C1 segment of cervical spinal cord (tissue), 14 donors: ENCODE measurements at places on chromosomes 2 and 18.

- DNase-seq: no peak
These were observed 69.9 kb upstream of the OTOS start for GRCh38 chr2:240210198-240210965.

DNA sequence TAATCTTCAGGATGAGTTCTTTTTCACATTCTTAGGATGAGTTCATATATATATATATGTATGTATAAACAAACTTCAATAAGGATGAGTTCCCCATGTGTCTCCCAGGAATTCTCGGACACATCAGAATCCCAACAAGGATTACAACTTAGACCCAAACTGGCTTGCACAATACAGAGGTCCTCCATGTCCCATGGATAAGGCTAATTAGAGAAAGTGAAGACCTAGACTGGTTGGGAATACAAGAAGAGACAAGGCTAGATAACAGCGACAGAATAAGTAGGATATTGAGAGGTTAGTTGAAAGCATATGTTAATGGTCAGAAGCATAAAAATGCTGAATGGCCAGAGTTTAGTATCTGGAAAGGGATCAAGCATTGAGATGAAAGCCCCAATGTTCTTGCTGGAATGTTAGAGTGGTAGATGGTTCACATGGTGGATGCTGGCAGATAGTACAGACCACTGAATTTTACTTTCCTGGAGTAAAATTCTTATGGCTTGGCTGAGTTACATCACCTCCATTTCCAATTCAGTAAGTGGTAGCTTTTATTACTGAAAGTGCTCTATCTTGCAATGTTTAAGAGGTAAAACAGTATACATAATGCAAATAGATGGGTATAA lies 154.9 kb upstream of the EPHA4 start:
- no peak for DNase-seq

- no peak for DNase-seq
These were observed 84.6 kb downstream of the NRP2 start for GRCh38 chr2:205766779-205767359.

DNA sequence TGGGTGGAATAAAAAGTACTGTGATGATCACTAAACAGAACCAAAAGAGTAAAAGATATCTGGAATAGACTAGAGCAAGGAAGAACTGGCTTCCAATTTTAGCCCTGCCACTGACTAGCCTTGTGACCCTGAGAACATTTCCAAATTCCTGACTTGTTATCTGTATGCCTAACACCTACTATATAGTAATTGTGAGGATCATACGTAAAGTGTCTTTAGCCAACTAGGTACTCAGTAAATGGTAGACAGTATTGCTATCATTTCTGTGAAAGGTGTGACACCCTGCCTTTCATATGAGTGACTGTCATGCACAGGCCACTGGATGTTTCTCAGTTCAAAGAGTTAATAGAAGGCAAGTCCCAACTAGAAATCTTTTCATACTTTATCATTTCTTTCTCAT lies 29.8 kb downstream of the CYTIP start:
- DNase-seq: no peak

- DNase-seq: no peak
These were observed 241.0 kb downstream of the ETAA1 start for GRCh38 chr2:67638146-67638545.

DNA sequence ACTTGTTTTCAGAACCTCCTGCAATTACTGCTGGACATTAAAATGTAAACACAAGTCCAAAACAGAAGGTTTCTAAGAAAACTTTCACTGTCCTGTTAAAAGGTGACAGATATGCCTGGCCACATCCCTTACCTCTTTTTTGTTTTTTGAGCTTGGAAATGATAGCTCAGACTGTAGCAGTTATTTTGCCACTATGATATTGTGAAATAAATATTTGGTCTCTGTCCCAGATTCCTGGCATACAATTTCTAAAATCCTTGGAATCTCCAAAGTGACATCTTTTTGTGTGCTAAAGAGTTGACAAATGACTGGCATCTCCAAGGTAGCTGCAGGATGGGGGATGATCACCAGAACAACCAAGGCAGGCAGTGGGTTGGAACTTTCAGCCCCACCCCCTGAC lies 16.8 kb downstream of the TPGS2 start:
- no peak for DNase-seq

GRCh38 chr2:174644406-174644805 lies 46.8 kb upstream of the WIPF1 start:
- DNase-seq: no peak

DNA sequence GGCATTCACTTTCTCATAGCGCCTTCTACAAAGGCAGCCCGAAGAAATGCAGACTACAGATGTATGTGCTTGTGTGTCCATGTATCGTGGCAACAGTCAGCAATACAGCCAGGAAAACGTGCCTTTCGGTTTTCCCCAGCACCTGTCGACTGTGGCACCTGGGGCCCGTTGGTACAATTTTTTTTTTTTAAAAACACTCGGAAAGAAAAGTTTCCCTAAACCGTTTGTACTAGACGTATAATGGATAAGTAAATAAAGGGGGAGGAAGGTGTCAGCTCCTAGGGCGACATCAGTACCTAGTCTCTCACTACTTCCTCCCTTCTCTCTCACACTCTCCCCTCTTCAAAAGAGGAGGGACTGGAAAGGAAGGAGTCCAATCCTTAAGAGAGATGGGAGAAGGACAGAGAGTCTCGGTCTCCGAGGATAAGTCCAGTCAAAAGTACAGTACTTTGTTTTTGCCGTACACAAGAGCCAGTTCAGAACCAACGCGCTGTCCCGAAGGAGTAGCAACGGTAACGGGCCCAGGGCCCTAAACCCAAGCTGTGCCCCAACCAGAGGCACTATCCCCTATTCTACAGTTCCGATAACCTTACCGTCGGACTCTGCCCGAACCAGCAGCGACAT lies 759 bp downstream of the PPP4R3B start:
- DNase-seq: no peak

- DNase-seq: no peak
These were observed 1.0 kb upstream of the PPP1CB start for GRCh38 chr2:28750316-28751251.

GRCh38 chr2:220936641-220937197 lies 635.4 kb downstream of the EPHA4 start:
- DNase-seq: no peak

- no peak for DNase-seq
These were observed 2.9 kb downstream of the SUCLG1 start for GRCh38 chr2:84456156-84456555.

DNA sequence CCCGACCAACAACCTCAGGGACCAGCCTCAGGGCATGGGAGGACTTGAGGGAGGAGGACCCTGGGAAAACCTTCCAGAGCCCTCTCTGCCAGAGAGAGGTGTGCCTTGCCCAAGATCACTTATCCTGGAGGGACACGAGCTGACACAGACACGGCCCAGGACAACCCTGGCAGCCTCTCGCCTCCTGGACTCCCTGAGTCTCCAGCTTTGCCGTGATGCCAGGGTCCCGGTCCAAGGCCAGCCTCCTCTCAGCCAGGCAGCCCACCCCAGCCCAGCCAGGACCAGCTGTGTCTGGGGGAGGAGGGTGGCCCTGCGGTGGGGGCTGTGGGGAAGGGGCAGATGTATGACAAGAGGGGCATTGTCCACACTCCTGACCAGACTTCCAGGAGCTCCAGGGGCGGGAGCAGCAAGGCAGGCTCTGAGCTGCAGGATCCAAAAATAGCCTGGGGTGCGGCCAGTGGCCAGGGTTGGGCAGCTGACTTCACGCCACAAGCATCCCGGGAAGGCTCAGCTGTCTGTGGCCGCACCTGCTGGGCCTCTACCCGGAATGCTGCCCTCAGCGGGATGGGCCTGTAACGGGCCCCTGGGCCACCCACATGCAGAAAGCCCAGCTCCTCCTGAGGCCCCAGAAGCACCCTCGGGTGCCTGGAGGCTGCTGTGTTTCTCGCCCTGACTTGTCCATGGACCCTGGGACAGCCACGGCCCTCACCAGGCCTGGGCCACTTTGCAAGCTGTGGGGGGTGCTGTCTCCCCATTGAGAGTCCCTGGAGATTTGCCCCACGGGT lies 65.5 kb upstream of the GPC1 start:
- DNase-seq: peak; percentile 53

DNA sequence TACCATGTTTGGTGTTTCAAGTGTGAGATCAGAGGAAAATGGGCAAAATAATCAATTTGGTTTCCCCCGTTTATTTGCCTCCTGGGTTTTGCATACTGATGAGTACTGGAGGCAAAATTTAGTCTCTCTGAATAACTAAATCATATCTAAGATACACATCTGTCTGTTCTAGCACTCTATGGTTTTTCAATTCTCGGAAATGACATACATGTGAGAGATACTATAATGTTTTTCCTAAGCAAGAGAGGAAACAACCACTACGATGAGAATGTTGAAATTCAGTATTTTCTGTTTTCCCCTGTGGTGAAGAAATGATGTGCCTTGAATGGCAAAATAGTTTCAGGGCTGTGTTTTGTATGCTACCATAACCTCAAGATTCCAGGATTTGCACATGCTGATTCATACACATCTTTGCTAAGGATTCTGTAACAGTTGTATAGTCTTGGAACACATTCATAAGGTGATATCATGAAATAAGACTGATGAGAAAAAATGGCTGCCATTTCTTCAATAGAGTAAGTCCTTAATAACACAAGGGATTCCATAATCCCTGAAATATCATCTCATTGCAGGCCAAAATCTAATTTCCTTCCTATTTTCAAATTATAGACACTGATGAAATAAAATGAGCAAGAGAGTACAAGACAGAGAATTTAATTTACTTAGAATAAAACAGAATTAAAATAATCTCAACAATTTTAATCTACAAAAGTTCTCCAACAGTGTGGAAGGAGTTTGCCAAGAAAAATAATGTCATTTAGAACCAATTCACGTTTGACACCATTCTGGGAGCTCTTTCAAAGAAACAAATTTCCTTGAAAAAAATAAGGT lies 316.6 kb downstream of the FIGN start:
- no peak for DNase-seq

GRCh38 chr2:188765522-188766470 lies 208.4 kb upstream of the COL3A1 start:
- no peak for DNase-seq

- no peak for DNase-seq
These were observed 140.7 kb downstream of the ZNF516 start for GRCh38 chr18:76354348-76354747.

DNA sequence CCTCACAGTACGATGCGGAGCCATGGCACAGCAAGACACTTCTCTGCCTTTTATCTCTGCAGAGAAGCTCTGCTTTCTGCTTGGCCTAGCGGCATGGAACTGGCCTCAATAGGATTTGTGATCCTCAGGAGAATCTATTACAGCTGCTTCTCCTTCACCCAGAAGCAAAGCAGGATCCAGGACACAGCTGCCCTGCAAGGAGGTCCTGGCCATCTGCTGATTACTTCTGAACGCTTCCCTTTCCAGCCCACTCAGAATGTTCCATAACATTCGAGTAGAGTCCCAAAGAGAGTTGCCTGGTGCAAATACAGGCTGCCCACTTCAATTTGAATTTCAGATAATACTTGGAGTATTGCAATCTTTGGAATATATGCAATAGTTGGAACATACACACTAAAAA lies 29.2 kb upstream of the KCNS3 start:
- no peak for DNase-seq

DNA sequence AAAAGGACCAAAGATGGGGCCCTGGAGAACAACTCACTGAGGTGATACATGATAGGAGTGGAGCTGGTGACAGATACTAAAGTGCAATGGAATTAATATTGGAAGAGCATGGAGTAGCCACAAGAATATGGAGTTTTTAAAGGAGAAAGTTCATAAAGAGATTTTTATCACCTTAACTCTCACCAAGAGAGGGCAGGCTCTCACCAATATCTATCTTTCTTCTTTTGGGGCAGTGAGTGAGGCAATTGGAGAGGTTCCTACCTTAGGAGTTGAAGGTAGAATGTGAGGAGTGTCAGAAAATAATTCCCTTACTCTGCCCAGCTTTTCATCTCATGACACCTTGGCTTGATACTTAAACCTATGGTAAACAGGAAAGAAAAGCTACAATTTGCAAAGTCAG lies 233.7 kb upstream of the CWC22 start:
- no peak for DNase-seq

- no peak for DNase-seq
These were observed 209.3 kb downstream of the EIPR1 start for GRCh38 chr2:3168230-3168891.

- no peak for DNase-seq
These were observed 40.5 kb downstream of the IRS1 start for GRCh38 chr2:226758921-226759640.

DNA sequence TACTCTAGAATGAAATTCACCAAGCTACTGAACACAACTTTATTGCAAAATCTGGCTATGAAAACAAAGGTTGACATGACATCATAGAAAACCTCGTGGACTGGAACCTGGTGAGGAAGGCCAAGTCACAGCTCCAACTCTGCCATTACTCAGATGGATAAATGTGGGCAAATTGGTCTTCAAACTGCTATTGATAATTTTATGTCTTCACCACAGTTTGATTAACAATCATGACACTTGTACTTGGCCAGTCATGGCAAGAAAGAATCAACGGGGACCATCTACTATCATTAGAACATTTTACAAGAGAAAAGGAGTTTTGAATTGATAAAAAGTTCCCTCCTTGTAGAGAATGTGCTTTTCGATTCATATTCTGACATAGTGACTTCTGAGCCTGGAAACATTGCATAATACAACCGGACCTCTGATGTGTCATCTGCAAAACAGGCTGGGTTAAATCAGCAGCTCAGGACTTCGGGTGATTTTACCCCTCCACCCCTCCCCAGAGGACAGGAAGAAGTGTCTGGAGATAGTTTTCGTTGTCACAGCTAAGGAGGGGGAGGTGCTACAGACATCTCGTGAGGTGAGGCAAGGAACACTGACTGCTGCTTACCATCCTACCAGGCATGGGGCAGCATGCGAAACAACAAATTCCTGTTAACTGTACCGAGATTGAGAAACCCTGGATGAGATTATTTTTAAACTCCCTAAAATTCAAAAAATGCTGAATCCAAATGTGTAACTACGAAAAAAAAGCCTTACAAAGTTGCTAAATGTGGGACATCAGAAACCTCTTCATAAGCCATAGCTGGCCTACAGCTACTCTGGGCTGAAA lies 8.4 kb downstream of the L3MBTL4 start:
- no peak for DNase-seq

GRCh38 chr2:149606251-149606811 lies 18.8 kb upstream of the MMADHC start:
- no peak for DNase-seq

- DNase-seq: no peak
These were observed 140.9 kb upstream of the GPC1 start for GRCh38 chr2:240294514-240294913.

- DNase-seq: no peak
These were observed 66.2 kb downstream of the CUL3 start for GRCh38 chr2:224518806-224519580.
